ENCODE measurements at places on chromosomes 3 and 15. TPM values are rescaled to one million over a fixed set of nuclear protein-coding genes. Genes with fewer than 3 reads are reported as not detected.
A peak's percentile ranks its signal among the peaks of the same experiment; 100 is the strongest.

DNA sequence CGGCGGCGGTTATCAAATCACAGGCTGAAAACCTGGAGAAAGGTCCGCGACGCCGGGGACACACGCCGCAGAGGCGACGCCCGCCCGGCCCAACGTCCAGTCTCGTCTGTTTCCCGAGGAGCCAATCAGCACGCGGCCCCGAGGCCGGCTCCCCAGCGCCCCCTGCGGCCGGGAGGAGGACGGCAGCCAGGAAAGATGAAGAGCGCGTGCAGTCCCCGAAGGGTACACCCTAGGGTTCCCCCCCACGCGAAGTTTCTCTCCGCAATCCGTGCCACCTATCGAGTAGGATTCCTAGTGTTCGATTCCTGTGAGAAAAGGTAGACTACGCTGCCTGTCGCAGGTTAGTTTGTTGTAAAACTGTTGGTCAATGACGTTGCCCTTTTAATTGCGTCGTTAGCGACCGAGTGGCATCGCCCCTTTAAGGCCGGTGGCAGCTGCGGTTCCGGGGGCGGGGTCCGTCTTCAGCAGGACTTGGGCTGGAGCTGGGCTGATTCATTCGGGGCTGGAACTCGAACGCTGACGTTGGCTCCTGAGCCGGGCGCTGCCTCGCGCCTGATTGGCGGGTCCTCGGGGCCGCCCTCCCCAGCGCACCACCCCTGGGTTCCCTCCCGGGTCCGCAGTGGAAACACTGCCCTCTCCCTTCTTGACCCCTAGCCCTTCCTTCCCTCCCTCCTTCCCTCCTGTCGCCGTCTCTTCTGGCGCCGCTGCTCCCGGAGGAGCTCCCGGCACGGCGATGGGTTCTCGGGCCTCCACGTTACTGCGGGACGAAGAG is at the start of the genes CHP1 and EXD1:
Gene CHP1, plus strand, starts transcription at position 619 of the 772 bp plus-strand sequence. Its CDS starts 115 bp downstream, at position 734.
Gene EXD1, minus strand, starts transcription at position 108 of the 772 bp plus-strand sequence. CDS start 4,182 bp downstream, outside the sequence.
- H3K4me3 ChIP-seq: peak within 1 kb of the TSS; percentile 91
- peak; percentile 82 for DNase-seq
- H3K27ac ChIP-seq: peak within 1 kb of the TSS; percentile 97
- no peaks in the 10 kb centered on the region for H3K27me3 ChIP-seq
- H3K36me3 ChIP-seq: no peaks in the 10 kb centered on the region

Gene GREM1
- 2.1 TPM for total RNA-seq

Gene TLR9
- total RNA-seq: 0.16 TPM

DNA sequence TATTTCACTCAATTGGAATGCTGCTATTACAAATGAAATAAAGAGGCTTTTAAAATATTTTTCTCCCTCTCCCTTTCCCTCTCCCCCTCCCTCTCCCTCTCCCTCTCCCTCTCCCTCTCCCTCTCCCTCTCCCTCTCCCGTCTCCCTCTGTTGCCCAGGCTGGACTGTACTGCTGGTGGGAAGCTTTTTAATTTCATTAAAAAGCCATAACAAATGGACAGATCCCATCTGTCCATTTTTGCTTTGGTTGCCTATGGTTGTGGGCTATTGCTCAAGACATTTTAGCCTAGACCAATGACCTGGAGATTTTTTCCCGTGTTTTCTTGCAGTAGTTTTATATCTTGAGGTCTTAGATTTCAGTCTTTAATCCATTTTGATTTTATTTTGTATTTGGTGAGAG is 107.2 kb upstream of the LRRC3B start:
- H3K27ac ChIP-seq: no peak overlapping the region
- no peaks in the 10 kb centered on the region for H3K36me3 ChIP-seq
- H3K4me3 ChIP-seq: no peak overlapping the region
- no peaks in the 10 kb centered on the region for H3K4me1 ChIP-seq
- DNase-seq: no peak

GRCh38 chr3:10398341-10398740 is 77.4 kb upstream of the SEC13 start:
- no peak for DNase-seq
- no peak overlapping the region for H3K27ac ChIP-seq
- no peaks in the 10 kb centered on the region for H3K36me3 ChIP-seq

DNA sequence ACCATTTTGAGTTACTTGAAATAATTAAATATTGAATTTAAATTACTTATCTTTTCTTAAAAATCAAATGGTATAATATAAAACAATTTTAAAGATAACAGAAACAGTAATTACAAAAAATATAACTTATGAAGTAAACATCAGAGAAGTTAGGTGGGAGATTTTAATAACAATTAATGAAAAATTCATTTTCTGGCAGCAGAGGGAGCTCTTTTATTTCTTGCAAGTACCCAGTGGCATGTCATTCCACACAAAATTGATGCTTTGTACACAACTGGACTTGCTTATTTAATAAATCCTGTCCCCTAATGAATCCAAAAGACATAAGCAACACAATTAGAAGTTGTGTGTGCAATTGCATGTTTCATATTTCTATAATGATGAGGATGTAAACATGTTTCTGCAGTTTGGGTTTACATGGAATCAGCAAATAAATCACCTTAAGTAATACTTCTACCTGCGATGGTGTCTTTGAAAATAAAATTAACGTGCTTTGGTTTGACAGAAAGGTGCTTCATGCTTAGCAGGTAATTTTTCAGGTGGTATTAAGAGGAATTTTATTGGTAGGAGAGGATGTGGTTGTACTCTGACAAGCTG is 861.3 kb downstream of the ZPLD1 start:
- no peak for DNase-seq
- peaks cover 1% of the 10 kb centered on the region for H3K27me3 ChIP-seq

Measured in mesothelial cell of epicardium (in vitro differentiated cells).